ENCODE measurements at places on chromosomes 1 and 21. TPM values are rescaled to one million over a fixed set of nuclear protein-coding genes. Genes with fewer than 3 reads are reported as not detected.

DNA sequence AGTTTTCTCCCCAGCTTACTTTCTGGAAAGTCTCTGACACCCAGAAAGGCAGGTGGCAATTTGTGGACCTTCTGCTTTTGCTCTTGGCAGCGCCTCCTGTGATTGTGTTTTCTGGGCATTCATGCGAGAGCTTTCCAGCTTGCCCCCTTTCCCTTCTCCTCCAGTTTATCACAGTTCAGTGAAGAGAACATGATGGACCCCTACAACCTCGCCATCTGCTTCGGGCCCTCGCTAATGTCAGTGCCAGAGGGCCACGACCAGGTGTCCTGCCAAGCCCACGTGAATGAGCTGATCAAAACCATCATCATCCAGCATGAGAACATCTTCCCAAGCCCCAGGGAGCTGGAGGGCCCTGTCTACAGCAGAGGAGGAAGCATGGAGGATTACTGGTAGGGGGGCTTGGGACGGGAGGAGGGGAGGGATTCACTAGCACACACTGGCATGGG is 24.3 kb upstream of the IKBKE start:
- DNase-seq: no peak

- DNase-seq: no peak
Measured at GRCh38 chr1:160658814-160659193, 12.0 kb upstream of the SLAMF1 start.

GRCh38 chr1:44830900-44831304 is 12.2 kb downstream of the PTCH2 start:
- no peak for DNase-seq

The KLHDC7A gene
- total RNA-seq: not detected

The PDC gene
- not detected for total RNA-seq

DNA sequence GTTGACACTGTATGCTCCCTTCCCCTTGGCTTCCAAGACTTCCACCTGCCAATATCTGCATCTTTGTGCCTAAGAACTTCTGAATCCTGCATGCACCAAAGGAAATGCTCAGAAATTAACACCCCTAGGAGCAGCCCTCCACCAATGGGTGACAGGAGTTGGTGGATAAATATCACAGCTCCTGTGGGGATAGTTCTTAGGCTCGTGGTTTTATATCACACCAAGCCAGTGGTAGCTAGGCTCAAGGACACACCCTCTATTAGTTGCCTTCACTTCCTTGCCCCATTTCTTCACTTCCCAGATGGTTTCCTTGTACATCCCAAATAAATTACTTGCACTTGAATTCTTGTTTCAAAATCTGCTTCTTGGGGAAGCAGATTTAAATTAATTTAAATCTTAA is 16.9 kb upstream of the CDC14A start:
- no peak for DNase-seq
